Left colon (tissue), 2 donors: ENCODE measurements at places on chromosomes 2 and 18.

GRCh38 chr2:94759211-94759610, 112.0 kb upstream of the TEKT4 start:
- DNase-seq: no peak

- peak; percentile 69 for DNase-seq
Measured at GRCh38 chr18:11994336-11994702, 13.0 kb downstream of the IMPA2 start.

- no peak for DNase-seq
Measured at GRCh38 chr2:207054521-207054920, 111.2 kb downstream of the KLF7 start.

DNA sequence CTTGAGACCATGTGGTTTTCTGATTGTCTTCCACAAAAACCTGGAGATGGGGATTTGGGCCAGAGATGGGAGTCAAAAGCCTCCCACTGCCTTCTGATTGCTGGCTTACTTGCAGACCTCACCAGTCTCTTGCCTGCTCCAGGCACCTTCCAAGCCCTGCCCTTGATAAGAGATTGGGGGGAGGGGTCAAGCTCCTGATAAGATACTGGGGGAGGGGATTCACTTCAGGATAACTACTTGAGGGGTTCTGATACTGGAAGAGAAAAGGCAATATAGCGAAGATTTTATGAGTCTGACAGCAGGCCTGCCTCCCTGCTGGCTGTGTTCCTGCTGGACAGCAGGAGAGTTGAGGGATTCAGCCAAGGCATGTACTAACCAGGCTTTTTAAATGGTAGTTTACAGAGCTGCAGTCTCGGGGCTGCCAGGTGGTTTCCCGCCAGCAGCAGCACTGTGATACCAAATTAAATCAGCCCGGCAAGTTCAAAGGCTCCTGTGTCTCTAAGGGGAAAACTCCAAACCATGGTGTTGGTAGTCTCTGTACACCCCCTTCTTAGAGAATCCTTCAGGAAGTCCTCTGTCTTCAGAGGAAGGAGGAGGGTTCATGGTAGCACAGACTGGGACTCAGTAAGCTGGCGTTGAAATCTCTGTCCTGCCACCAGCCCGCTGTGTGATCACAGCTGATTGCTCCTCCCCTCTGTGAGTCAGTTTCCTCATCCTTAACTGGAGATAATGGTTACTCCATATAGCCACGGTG, 58.3 kb downstream of the FBXO36 start:
- DNase-seq: peak; percentile 34

- DNase-seq: no peak
Measured at GRCh38 chr18:24181806-24182205, 42.9 kb downstream of the CABYR start.

DNA sequence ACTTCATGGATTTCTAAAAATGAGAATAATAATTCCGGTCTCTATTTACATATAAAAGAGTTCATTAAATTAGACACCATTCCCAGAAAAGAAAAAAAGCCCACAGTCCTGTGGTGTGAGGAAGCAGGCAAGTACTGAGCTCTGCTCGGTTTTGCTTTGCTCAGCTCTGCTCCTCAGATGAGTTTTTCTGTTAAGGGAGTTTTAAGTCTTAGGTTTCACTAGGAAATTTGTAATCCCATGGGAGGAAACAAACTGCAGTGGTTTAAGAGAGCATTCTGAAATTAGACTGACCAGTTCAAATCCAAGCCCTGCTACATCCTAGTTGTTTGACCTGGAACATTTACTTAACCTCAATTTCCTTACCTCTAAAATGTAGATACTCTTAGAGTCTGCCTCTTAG, 338.6 kb upstream of the MMADHC start:
- DNase-seq: no peak

DNA sequence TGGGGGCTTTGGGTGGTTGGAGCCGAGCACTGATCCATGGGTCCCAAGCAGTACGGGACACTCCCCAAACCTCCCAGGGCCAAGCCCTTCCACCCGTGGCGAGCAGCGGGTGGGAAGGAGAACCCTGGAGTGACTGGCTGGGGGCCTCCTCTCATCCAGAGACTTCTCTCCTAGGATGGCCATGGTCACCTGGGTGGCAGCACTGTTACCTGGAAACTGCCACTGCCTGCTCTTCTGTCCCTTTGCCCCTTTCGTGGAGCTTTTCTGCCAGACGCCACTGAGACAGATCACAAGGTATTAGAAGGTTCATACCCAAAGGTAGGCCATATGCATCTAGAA, 26.9 kb downstream of the CENPO start:
- no peak for DNase-seq

DNA sequence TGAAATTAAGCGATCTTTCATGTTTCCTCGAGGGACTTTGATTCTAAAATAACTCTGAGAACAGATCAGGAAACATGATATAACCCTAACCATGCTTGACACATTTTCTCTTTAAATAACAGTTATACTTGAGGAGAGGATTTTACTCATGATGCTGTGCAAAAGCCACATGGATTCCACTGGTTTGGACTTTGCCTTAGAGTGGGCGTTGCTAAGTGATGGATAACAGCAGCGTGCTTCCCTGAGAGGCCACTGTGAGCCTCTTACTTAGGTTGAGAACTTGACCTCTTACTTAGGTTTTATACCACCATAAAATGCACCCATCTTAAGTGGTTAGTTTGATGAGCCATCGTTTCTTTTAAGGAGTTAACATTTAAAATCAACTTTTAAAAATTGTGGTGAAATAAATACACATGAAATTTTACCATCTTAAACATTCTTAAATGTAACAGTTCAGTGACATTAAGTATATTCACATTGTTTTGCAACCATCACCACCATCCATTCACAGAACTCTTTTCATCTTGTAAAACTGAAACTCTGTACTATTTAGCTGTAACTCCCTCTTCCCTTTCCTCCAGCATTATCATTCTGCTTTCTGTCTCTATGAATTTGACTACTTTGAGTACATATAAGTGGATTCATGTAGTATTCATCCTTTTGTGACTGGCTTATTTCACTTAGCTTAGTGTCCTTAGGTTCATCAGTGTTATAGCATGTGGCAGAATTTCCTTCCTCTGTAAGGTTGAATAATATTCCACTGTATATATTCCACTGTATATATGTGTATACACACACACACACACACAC, 22.6 kb downstream of the ANXA4 start:
- no peak for DNase-seq

DNA sequence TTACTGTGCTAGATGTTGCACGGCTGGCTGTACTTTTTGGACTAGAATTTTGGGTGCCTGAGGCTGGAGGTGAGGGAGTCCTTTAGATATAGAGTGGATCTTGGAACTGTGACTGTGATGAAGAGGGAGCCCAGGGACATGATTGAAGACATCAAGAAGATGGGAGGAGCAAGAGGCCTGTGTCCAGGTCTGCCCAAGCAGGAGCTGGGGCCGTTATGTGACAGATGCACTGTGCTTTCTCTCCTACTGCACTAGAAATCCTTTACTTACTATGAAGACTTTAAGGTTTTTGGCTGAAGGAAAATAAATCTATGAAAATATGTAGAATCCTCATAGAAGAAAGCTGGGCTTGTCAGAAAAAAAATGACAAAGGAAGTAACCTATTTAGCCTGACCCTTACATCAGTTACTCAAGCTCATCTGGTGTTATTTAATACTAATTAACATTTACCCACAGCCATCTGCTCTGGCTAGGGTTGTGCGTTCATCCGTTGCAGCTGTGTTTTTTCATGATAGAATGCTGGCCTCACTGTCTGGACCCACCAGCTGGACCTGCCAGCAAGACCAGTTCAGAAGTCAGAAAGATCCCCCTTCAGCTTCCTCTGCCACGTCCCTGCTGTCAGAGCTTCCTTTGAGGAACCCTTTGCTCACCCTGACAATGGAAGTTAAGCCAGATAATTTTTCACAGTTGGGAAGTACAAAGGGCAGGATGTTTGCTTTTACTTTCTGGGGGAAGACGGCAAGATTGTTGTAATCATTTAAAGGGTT, 16.7 kb downstream of the TSN start:
- DNase-seq: no peak

- no peak for DNase-seq
Measured at GRCh38 chr2:85796341-85797262, 42.8 kb downstream of the ATOH8 start.

DNA sequence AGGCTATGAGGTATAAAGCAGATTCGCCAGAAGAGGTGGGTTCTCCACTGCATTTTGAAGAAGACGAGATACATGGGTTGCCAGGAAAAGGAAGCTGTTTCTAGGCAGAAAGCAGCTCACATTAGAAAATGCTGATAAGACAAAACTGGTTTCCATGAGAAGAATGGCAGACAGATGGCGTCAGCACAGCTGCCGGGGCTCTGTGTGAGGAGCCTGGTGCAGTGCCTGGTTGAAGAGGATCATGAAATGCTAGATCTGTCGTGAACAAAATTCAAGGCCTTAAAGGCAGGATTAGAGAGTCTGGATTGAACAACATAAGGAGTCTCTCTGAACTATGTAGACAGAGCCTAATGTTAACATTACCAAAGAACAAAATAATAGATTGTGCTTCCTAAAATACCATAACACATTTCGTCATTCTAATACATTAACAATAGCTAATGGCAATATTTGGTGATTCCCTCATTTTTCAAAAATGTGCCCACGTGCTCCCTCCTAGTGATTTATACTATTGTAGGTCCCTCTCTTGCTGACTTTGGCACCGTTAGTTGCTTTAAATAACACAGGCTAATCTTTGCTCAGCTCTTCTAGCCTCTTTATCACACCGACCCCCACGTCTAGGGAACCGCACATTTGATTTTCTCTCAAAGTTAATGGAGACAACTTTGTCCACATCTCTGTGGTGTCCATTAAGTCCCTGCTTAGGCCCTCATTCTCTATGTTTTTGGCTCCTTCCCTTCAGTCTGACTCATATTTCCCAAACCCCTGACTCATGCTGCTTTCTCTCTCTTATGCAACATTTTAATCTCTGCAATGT, 38.2 kb downstream of the EFEMP1 start:
- no peak for DNase-seq

DNA sequence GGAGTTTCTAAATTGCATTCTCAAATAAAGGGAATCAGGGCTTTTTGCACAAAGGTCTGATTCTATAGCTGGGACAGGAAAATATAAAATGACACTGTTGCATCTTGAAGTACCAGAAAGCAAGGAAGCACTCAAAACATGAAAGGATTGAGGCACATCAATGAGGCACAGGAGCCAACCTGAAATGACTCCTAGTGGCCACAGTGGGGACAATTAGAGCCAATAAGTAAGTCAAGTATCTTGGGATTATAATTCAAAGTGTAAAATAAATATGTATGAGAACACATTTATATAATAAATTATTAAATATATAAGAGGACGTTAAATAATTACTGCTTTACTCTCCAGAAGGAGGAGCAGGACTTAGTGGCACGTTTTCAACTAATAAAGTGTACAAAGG, 1259.5 kb upstream of the CDH2 start:
- DNase-seq: no peak

- no peak for DNase-seq
Measured at GRCh38 chr2:40243581-40244187, 208.2 kb downstream of the SLC8A1 start.

- DNase-seq: no peak
Measured at GRCh38 chr2:218986148-218986761, 1.3 kb upstream of the FEV start.

DNA sequence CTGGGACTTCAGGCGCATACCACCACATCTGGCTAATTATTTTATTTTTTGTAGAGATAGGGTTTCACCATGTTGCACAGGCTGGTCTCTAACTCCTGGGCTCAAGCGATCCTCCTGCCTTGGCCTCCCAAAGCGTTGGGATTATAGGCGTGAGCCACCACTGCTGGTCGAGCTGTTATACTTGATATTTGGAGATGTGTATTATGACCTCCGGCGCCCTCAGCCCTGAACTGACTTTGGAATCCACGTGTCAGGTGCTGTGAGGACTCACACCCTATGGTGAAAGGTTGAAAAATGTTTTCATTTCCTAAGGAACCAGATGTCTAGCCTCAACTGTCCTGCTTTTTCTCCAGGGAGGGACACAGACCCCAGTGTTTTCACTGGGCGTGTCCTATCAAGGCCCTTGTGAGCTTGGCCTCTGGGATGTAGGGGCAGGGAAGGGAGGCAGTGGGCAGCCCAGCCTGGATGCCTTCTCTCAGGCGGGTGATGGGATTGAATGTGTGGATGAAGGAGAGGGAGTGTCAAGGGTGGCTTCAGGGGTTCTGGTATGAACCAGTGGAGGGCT, 56.4 kb upstream of the HAAO start:
- DNase-seq: no peak

DNA sequence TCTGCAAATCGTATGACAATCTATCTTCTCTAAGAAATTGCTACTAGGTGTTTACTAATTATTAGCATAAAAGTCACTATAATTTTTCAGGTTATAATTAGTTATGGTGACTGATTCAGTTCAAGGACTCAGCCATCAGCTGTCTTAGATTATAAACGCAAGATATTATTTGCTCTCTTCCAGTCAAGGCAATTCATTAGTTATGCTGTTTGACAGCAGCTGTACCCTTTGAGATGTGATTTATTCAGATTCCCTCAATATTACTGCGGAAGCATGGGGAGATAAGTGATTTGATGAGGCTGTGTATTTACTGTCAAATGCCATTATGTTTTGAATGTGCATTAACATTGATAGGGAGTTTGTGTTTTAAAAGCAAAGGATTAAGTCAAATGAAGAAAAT, 558.9 kb upstream of the FSIP2 start:
- DNase-seq: no peak

DNA sequence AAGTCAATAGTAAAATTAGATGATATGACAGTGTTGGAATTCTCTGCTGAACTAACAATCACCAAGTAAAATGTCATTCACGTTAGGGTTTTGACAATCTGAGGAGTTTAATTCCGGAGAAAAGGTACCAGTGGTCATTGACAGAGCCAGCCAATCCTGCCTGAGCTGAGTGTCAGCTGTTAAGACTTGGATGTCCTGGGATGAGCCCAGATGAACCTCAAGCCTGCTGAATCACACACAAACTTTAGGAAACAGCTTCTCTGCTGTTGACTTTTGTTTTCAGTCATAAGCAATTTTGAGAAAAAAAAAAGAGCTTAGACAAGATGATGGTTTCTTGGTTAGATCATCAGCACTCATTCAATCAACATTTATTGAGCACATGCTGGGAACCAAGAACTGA, 600.0 kb upstream of the SLC39A10 start:
- DNase-seq: no peak

GRCh38 chr18:75482880-75483279, 55.4 kb upstream of the SMIM21 start:
- DNase-seq: no peak

DNA sequence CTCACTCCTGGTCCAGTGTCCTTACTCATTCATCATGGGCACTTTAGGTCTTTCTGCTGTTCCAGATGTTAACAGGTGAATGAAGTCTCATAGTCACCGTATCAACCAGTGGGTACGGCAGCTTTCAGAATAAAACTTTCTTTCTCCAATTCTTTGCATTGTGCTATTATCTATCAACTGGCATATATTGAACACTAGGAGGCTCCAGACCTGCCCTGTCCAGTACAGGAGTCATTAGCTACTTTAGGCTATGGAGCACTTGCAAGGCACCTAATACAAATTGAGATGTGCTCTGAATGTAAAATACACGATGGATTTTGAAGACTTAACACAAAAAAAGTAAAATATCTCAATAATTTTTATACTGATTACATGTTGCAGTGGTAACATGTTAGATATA, 43.2 kb upstream of the NEB start:
- no peak for DNase-seq

GRCh38 chr2:28343971-28344715, 48.5 kb upstream of the FOSL2 start:
- DNase-seq: peak; percentile 17

GRCh38 chr2:114727012-114727411, 284.6 kb downstream of the DPP10 start:
- DNase-seq: no peak

GRCh38 chr18:35050028-35050546, 8.9 kb downstream of the MAPRE2 start:
- DNase-seq: no peak

GRCh38 chr2:223161873-223162458, 110.0 kb downstream of the KCNE4 start:
- no peak for DNase-seq
